HepG2 (cell line): ENCODE measurements at places on chromosomes 16 and 17. TPM values are rescaled to one million over a fixed set of nuclear protein-coding genes. Genes with fewer than 3 reads are reported as not detected.

ADAD2 gene
- not detected in 2 replicates for polyA plus RNA-seq

ARRB2 gene
- polyA plus RNA-seq, result 49.2 and 58.4 TPM in 2 replicates

SNX20 gene
- not detected in 2 replicates for polyA plus RNA-seq

PYDC1 gene
- not detected in 2 replicates for polyA plus RNA-seq

ASPA gene
- polyA plus RNA-seq, result not detected in 2 replicates

UBE2O gene
- 23.5 and 30.4 TPM in 2 replicates for polyA plus RNA-seq

CD300H gene
- not detected in 2 replicates for polyA plus RNA-seq

C17orf78 gene
- not detected in 2 replicates for polyA plus RNA-seq

ZNF469 gene
- not detected in 2 replicates for polyA plus RNA-seq

KRTAP1-4 gene
- not detected in 2 replicates for polyA plus RNA-seq

SKAP1 gene
- 0.21 TPM in 1 of 2 replicates, not detected in the other for polyA plus RNA-seq

ENPP7 gene
- polyA plus RNA-seq, result 1.1 and 2.2 TPM in 2 replicates

SPAG9 gene
- polyA plus RNA-seq, result 43.2 and 44.9 TPM in 2 replicates

TEKT5 gene
- 0.16 and 0.25 TPM in 2 replicates for polyA plus RNA-seq

BOLA2B gene
- 63.8 and 97.0 TPM in 2 replicates for polyA plus RNA-seq

VAT1L gene
- polyA plus RNA-seq, result not detected in 2 replicates

KCNAB3 gene
- 0.88 and 0.95 TPM in 2 replicates for polyA plus RNA-seq

EME2 gene
- 4.4 and 6.5 TPM in 2 replicates for polyA plus RNA-seq

ZNF652 gene
- polyA plus RNA-seq, result 15.8 and 16.2 TPM in 2 replicates

NUBP1 gene
- polyA plus RNA-seq, result 53.5 and 53.9 TPM in 2 replicates

CCR7 gene
- 0.53 and 0.55 TPM in 2 replicates for polyA plus RNA-seq
